LoVo (cell line): ENCODE measurements at places on chromosomes 4 and X.

DNA sequence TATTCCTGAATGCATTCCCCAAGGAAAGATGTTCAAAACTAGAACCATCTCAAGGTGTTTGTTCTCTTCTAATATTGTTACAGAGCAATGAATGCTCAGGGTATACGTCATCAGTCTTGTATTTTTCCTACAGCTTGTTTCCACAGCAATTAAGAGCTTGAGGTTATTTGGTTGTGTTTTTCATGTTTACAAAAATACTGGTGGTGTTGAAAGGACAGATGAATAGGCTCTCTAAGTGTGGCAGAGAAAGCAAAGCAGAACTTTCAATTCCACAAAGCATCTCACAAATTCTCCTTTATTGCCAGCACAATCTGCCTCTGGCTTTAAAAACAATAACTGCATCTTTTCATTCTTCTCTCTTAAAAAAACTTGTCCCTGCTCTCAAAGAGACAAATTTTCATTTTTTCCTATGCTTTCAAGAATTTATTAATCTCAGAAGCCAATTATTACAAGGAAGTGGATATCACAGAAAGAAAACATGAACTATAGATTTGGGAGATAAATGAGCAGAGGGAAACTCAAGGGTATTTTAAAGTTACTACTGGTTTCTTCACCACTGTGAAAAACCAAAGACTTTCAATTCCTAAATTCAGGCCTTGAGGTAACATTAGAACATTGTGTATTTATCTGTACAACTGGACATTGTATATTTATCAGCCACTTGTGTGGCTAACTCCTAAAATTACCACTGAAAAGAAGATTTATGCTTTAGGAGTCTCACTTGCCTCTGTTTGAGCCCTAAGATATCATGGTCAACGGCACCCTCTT is 49.2 kb downstream of the DDX53 start:
- DNase-seq: no peak

GRCh38 chr4:154384012-154384411 is 107.6 kb downstream of the DCHS2 start:
- no peak for DNase-seq

GRCh38 chrX:124125471-124125870 is 164.0 kb downstream of the STAG2 start:
- DNase-seq: no peak

GRCh38 chrX:96906741-96907140 is 23.0 kb downstream of the RPA4 start:
- no peak for DNase-seq
